Type B pancreatic cell (in vitro differentiated cells): ENCODE measurements at places on chromosomes 5 and 9. TPM values are rescaled to one million over a fixed set of nuclear protein-coding genes. Genes with fewer than 3 reads are reported as not detected.

GRCh38 chr5:150809363-150809762 lies 30.8 kb downstream of the SMIM3 start:
- peaks cover 7% of the 10 kb centered on the region for H3K27me3 ChIP-seq
- DNase-seq, result no peak
- H3K4me3 ChIP-seq, result no peak overlapping the region
- H3K36me3 ChIP-seq, result no peaks in the 10 kb centered on the region
- H3K27ac ChIP-seq, result no peak overlapping the region

GRCh38 chr5:131679911-131680310 lies 44.9 kb upstream of the RAPGEF6 start:
- no peak for DNase-seq
- H3K4me1 ChIP-seq, result no peaks in the 10 kb centered on the region
- H3K36me3 ChIP-seq, result peaks cover 31% of the 10 kb centered on the region
- no peak overlapping the region for H3K4me3 ChIP-seq

DNA sequence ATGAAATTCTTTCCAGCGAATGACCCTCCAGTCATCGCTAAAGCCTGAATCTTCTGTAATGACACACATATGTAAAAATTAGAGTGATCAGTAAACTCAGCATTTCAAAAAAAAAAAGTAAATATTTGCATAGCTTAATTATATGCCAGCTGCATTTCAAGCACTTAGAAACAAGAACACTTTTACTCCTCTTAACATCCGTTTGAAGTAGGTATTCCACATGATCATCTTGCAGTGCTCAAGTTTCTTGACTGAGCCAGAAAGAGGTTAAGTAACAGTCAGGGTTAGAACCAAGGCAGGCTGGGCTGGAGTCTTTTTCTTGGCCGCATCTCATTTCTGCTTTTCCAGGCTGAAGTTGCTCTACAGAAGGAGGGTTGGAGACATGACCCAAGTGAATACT lies 27.6 kb downstream of the EGFLAM start:
- H3K27ac ChIP-seq, result no peak overlapping the region
- peaks cover 4% of the 10 kb centered on the region for H3K27me3 ChIP-seq
- H3K4me3 ChIP-seq, result no peak overlapping the region
- H3K4me1 ChIP-seq, result no peaks in the 10 kb centered on the region
- H3K36me3 ChIP-seq, result no peaks in the 10 kb centered on the region
- DNase-seq, result no peak

GRCh38 chr5:125244531-125244930 lies 498.1 kb upstream of the ZNF608 start:
- H3K36me3 ChIP-seq, result no peaks in the 10 kb centered on the region
- DNase-seq, result no peak
- no peaks in the 10 kb centered on the region for H3K27me3 ChIP-seq
- H3K4me1 ChIP-seq, result no peaks in the 10 kb centered on the region

GRCh38 chr5:102796009-102796408 lies 40.9 kb downstream of the PAM start:
- no peak for DNase-seq
- H3K4me3 ChIP-seq, result no peak overlapping the region
- no peaks in the 10 kb centered on the region for H3K27me3 ChIP-seq
- peaks cover 38% of the 10 kb centered on the region for H3K4me1 ChIP-seq
- no peak overlapping the region for H3K27ac ChIP-seq
- H3K36me3 ChIP-seq, result no peaks in the 10 kb centered on the region

GRCh38 chr5:86175224-86175623 lies 442.5 kb upstream of the COX7C start:
- no peak overlapping the region for H3K4me3 ChIP-seq
- no peak overlapping the region for H3K27ac ChIP-seq
- no peaks in the 10 kb centered on the region for H3K4me1 ChIP-seq
- no peaks in the 10 kb centered on the region for H3K27me3 ChIP-seq

- no peaks in the 10 kb centered on the region for H3K36me3 ChIP-seq
- peaks cover 21% of the 10 kb centered on the region for H3K27me3 ChIP-seq
- no peak overlapping the region for H3K27ac ChIP-seq
- H3K4me1 ChIP-seq, result peaks cover 32% of the 10 kb centered on the region
Measured at GRCh38 chr5:32851559-32852173, 140.5 kb downstream of the NPR3 start.

- DNase-seq, result no peak
- H3K27me3 ChIP-seq, result peaks cover 45% of the 10 kb centered on the region
- peaks cover 8% of the 10 kb centered on the region for H3K4me1 ChIP-seq
- no peak overlapping the region for H3K27ac ChIP-seq
- no peak overlapping the region for H3K4me3 ChIP-seq
Measured at GRCh38 chr5:167381457-167381856, 910.0 kb upstream of the WWC1 start.

GRCh38 chr9:89505911-89506310 lies 8.0 kb upstream of the SEMA4D start:
- H3K36me3 ChIP-seq, result no peaks in the 10 kb centered on the region
- DNase-seq, result no peak
- H3K4me1 ChIP-seq, result peaks cover 6% of the 10 kb centered on the region
- H3K27me3 ChIP-seq, result peaks cover 5% of the 10 kb centered on the region
- no peak overlapping the region for H3K27ac ChIP-seq

DNA sequence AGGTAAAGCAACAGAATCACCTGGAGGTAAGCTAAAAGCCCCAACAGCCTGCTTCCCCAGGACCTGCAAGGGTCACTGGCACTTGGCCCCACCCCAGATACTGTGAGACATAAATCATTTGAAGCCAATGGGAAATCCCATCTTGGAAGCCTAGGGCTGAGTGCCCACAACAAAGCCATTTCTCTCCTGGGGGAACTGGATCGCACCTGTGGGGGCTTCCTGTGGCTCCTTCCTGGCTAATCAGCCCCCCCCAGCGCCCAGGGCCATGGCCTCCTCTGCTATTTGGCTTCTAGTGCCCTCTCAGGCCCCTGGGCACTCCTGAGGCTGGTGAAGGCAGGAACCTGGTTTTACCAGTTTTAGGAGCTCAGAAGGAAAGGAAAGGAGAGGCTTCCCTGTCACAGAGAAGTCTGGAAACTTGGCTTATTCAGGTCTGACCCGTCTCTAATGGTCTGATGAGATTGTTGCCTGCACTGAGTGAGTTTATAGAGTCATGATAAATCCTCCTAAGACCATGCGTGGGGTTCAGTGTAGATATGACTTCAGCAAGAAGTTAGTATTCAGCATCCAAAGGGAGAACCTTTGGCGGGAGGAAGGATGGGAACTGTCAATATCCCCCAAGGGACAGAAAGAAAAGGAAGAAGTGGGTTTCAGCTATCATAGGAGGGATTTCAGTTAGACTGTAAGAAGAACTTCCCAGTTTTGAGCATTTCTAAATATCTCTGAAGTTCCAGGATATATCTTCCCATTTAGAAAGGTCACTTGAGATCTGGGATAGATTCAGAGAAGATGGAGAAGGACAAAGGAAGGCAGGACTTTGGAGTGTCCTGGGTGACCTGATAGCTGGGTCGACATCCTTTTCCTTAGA lies 1.2 kb downstream of the KCNMB1 start:
- H3K27ac ChIP-seq, result peak overlapping the region; percentile 28
- H3K27me3 ChIP-seq, result peaks cover under 1% of the 10 kb centered on the region
- peak overlapping the region; percentile 25 for H3K4me3 ChIP-seq
- H3K36me3 ChIP-seq, result no peaks in the 10 kb centered on the region
- peaks cover 28% of the 10 kb centered on the region for H3K4me1 ChIP-seq

GRCh38 chr9:16445141-16445920 lies 425.1 kb downstream of the BNC2 start:
- no peak overlapping the region for H3K27ac ChIP-seq
- H3K27me3 ChIP-seq, result no peaks in the 10 kb centered on the region
- no peak for DNase-seq

- peaks cover 11% of the 10 kb centered on the region for H3K4me1 ChIP-seq
- H3K36me3 ChIP-seq, result no peaks in the 10 kb centered on the region
- no peak overlapping the region for H3K27ac ChIP-seq
- H3K27me3 ChIP-seq, result no peaks in the 10 kb centered on the region
Measured at GRCh38 chr5:91126448-91126847, 256.7 kb downstream of the ARRDC3 start.

The SLC4A9 gene
- total RNA-seq, result 0.17 TPM in 1 of 2 replicates, not detected in the other

The LECT2 gene
- total RNA-seq, result not detected in 2 replicates

The ZNF883 gene
- total RNA-seq, result 7.9 and 12.9 TPM in 2 replicates

The PRDM9 gene
- total RNA-seq, result not detected in 2 replicates

The PKD2L2 gene
- total RNA-seq, result not detected in 2 replicates
